ENCODE measurements at places on chromosomes 11 and 22. TPM values are rescaled to one million over a fixed set of nuclear protein-coding genes. Genes with fewer than 3 reads are reported as not detected.

DNA sequence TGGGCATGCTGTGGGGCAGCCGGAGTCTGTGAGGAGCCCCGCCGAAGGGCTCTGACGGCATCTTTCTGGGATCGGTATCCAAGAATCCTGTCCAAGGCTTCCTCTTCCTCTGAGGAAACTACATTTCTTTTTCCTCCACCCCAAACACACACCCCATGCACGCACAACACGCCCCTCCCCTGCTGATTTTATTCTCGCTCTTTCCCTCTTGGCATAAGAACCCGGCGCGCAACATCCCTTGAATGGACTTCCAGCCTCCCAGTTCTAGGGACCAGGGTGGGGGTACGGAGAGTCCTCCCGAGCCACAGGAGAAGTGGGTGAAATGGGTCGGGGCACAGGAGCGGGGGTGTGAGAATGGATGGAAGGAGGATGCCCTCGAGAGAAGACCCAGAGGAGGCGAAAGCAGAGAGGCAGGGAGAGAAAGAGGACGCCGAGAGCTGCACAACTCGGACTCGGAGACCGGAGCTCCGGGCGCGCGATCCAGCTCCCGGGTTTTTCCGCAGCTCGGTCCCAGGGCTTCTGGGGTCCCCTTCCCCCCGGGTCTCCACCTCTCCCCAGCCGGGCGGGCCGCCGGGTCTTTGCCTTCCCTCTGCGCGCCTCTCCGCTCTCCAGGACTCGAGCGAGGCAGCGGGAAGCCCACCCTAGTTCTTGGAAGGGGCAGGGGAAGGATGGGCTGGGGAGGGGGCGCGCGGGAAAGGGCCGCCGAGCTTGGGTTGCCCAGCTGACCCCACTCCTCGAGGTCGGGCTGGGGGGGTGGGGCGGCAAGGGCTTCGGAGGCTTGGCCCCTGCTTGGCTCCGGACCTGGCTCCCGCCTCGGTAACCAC, 1.5 kb upstream of the LARGE1 start:
- H3K27ac ChIP-seq, result no peak overlapping the region
- H3K4me3 ChIP-seq, result peak overlapping the region; percentile 41
- H3K4me1 ChIP-seq, result peaks cover 19% of the 10 kb centered on the region
- H3K27me3 ChIP-seq, result peaks cover 36% of the 10 kb centered on the region
- H3K36me3 ChIP-seq, result no peaks in the 10 kb centered on the region
- DNase-seq, result peak; percentile 53

DNA sequence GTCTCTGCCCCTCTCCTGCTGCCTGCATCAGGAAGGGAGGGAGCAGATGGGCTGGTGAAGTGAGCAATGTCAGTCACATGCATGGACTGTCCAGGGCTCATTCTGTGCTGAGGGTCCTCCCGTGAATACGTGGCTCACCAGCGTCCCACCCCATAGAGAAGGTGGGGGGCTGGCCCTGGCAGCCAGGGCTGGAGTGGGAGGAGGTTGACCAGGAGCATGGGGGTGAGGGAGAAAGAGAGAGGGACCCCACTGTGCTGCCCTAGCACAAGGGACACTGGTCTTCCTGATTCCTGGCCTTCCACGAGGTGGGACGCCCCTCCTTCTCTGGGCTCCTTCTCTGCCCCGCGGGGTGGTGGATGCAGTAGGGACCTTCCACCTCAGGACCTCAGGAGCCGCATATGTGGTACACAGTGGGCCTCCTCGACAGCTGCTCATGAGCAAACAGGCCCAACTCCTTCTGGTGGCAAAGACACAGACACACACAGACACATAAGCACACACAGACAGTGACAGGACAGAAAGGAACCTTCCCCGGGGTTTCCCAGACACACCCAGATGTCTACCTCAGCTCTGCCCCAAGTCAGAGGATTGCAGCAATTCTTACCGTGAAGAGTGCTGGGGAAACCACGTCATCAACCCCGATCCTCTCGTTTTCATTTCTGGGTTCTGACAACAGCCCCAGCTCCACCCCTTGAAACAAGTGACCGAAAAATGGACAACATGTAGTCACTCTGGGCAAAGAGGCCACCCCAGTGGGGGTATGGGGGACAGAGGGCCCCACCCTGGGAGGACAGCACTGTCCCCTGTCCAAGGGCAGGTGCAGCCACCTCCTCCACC, 3.6 kb upstream of the APOBEC3A start:
- H3K27ac ChIP-seq, result no peak overlapping the region
- peaks cover 8% of the 10 kb centered on the region for H3K4me1 ChIP-seq
- no peaks in the 10 kb centered on the region for H3K27me3 ChIP-seq
- peak; percentile 25 for DNase-seq

DNA sequence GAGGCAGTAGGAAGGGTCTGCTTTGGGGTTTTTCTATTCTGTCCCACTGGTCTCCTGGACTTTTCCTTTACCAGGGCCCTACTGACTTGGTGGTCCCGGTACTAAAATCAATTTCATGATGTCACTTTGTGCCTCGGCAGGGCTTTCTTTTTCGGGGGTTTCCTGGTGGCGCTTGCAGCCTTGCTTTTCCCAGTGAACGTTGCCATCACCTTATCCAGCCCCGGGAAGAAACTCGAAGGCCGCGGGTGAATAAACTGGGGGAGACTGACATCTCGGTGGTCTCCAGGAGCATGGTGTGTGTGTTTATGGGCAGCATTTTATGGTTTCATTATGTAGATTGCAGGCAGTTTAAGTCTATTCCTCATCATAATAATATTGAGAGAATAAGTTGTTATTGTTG, 84.4 kb downstream of the KCNQ1 start:
- no peak overlapping the region for H3K27ac ChIP-seq
- H3K4me1 ChIP-seq, result peaks cover 19% of the 10 kb centered on the region
- no peak overlapping the region for H3K4me3 ChIP-seq

DNA sequence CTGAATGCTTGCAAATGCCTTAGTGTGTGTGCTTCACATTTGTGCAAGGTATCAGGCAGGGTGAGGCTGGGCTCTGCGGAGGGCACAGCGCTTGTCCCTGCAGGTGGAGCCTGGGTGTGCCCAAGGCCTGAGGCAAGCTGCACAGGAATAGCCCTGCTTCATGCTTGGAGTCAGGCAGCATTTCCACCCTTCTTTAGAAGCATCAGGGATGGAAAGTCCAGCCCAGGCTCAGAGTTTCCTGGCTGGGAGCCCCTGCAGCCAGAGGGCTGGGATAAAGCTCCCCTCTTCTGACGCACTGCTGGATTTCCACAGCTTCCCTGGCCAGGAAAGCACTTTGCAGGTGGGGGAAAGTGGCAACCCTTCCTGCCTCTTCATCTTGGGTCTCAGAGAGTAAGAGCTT, 63.4 kb downstream of the GALNT18 start:
- H3K4me3 ChIP-seq, result no peak overlapping the region
- H3K4me1 ChIP-seq, result no peaks in the 10 kb centered on the region

GRCh38 chr22:19941365-19942082, at the start of the genes COMT and TXNRD2:
Gene COMT, plus strand, starts transcription at chr22:19941772. Its CDS starts 20,755 bp downstream, at chr22:19962527.
Gene TXNRD2, minus strand, starts transcription at chr22:19941818. Its CDS starts 15 bp downstream, at chr22:19941803.
- peak; percentile 81 for DNase-seq
- H3K27me3 ChIP-seq, result no peaks in the 10 kb centered on the region
- peaks cover 28% of the 10 kb centered on the region for H3K4me1 ChIP-seq
- no peaks in the 10 kb centered on the region for H3K36me3 ChIP-seq

- no peak for DNase-seq
Measured at GRCh38 chr22:24465566-24465965, 29.6 kb upstream of the UPB1 start.

GRCh38 chr11:75625991-75626888, 42.6 kb downstream of the MAP6 start:
- H3K36me3 ChIP-seq, result no peaks in the 10 kb centered on the region
- no peaks in the 10 kb centered on the region for H3K4me1 ChIP-seq
- H3K27ac ChIP-seq, result no peak overlapping the region
- DNase-seq, result no peak

P2RY2 gene
- polyA plus RNA-seq, result not detected

OR51B2 gene
- not detected for polyA plus RNA-seq

GRCh38 chr11:113991718-113992458, 17.0 kb downstream of the HTR3A start:
- H3K27ac ChIP-seq, result no peak overlapping the region
- H3K4me1 ChIP-seq, result no peaks in the 10 kb centered on the region

DNA sequence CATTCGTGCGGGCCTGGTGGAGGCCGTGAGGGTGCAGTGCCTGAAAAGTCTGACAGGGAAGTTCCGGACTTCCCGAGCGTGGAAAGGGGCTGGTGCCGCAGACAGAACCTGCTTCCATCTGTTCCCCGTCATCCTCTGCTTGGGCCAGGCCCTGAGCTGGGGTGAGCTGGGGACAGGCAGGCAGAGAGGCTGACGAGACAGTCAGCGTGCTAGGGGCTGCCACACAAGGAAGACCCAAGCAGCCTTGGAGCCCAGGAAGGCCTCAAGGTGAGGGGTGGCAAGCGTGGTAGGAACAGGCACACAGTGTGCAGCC, 25.5 kb downstream of the NADSYN1 start:
- H3K27me3 ChIP-seq, result no peaks in the 10 kb centered on the region
- no peak for DNase-seq
- no peak overlapping the region for H3K4me3 ChIP-seq
- H3K36me3 ChIP-seq, result peaks cover 91% of the 10 kb centered on the region
- H3K4me1 ChIP-seq, result no peaks in the 10 kb centered on the region
- no peak overlapping the region for H3K27ac ChIP-seq

DNA sequence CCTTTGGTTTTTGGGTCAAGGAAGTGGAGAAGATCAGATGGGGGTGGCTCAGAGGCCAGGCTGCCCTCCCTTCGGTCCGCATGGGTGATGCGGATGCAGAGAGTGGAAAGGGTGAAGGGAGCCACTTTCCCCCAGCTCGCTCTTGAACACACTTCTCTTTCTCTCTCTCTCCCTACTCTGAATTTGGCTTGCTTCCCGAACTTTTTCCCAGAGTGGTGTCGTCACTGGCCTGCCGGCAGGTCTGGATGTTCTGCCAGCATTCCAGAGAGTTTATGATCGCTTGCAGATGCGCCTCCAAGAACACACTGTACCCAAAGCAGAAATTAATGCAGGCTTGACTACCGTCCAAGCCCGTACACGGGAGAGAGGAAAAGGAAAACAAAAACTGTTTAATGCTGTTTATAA, 103.2 kb downstream of the ZBTB16 start:
- H3K27ac ChIP-seq, result no peak overlapping the region
- H3K36me3 ChIP-seq, result no peaks in the 10 kb centered on the region
- peaks cover 75% of the 10 kb centered on the region for H3K4me1 ChIP-seq
- DNase-seq, result no peak

DNA sequence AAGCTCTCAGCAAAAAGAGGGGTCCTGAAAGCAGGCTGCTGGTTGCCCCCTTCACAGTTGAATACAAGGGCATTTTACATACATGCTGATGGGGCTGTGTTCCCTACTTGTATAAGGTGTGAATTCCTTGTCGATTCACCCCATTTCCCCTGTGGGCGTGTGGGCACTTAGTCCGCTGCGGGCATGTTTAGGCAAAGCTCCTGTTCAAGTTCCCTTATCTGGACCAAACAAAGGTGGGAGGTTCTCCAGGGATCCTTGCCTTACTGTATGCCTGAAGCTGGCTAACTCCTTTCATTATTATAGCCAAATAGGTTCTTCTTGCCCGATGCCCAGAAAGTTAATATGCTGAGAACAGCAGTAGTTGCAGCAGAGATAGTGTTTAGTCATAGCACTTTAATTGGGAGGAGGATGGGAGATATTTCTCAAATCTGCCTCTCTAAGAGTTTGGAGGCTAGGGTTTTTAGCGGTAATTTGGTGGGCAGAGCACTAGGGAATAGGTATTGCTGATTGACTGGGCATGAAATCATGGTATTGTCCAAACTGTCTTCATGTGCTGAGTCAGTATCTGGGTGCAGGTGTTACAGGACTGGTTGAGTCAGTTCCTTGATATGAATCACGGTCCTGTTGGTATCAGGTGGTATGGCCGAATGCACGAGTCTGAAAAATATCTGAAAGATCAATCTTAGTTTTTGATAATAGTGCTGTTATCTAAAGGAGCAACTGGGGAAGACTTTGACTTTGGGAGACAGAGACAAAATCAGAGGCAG, 32.7 kb downstream of the METTL15 start:
- H3K27ac ChIP-seq, result no peak overlapping the region
- no peak for DNase-seq
- peaks cover 4% of the 10 kb centered on the region for H3K36me3 ChIP-seq
- H3K4me3 ChIP-seq, result no peak overlapping the region
- no peaks in the 10 kb centered on the region for H3K4me1 ChIP-seq

CRYBB3 gene
- polyA plus RNA-seq, result not detected

GRCh38 chr11:9951807-9952206, 287.9 kb downstream of the SWAP70 start:
- no peaks in the 10 kb centered on the region for H3K4me1 ChIP-seq
- no peak overlapping the region for H3K27ac ChIP-seq
- H3K36me3 ChIP-seq, result no peaks in the 10 kb centered on the region
- H3K4me3 ChIP-seq, result no peak overlapping the region

DNA sequence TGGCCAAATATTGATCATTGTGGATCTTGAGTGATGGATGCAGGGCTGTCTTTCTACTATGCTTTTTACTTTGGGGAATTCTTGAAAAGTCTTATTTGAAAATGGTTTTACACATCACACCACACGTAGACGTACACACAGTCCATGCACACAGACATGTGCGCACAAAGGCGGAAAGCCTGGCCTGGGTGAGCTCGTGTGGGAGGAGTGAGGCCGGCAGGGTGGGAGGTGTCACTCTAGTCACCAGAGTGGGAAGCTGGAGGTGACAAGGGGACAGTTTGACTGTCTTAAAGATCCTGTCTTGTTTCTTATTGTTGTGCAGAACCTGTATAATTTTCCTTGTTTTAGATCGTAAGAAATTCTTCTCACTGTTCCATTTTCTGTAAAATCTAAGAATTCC, 326.9 kb downstream of the TBC1D22A start:
- H3K27ac ChIP-seq, result no peak overlapping the region
- no peaks in the 10 kb centered on the region for H3K36me3 ChIP-seq
- H3K4me1 ChIP-seq, result peaks cover 9% of the 10 kb centered on the region
- DNase-seq, result no peak

DNA sequence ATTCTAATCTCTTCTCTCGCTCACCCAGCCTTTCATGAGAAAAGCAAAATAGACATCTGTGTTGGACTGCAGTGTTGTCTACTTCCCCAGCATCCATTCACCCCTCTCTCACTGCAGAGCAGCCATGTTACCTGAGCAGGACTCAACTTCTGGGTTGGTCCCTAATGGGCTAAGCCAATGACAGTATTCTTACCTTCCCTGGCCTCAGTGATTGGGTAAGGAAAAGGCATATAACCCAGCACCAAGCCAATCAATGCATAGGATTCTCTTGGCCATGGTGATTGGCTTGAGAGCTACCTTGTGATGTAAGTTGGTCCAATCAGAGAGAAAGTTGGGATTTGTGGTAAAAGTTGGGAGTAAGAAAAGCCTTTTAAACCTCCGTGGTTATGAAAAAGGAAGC, 99.8 kb upstream of the NECTIN1 start:
- H3K27ac ChIP-seq, result no peak overlapping the region
- H3K27me3 ChIP-seq, result no peaks in the 10 kb centered on the region
- no peaks in the 10 kb centered on the region for H3K36me3 ChIP-seq
- no peak overlapping the region for H3K4me3 ChIP-seq
- DNase-seq, result no peak
- H3K4me1 ChIP-seq, result no peaks in the 10 kb centered on the region
